ENCODE measurements at places on chromosomes 2 and 18.

DNA sequence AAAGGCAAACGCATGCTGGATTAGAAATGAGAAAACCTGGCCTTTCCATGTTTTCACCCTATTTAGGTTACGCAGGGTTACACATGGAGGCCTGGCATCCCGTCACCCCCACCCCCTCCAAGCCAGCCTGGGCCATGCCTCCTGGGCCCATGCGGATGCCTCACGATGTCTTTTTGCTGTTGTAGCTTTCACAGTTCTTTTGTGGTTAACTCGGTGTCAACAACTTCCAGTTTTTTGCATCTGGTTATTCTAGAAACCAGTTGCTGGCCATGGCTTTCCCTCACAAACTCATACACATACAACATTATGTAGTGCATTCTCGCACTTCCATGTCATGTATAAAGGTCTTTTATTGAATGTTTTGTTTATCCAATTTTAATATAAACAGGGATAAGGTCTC is 204.9 kb upstream of the PXDN start:
- DNase-seq = no peak

DNA sequence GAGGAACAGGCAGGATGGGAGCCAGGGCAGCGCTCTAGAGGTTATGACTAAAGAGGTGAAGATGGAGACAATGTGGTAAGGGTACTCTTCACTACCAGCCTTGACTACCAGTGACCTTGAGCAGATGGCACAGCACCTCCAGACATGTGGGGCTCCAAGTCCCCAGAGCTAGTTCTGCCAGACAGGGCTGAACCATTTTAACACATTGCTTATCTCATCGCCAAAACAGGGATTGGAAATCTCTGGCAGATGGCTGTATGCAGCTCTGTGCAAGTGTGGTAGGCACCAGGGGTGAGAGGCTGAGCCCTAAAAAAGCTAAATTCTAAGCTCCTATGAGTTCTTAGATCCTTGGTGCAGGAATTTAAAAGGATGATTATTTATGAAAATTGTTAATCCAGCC is 41.3 kb downstream of the FSHR start:
- DNase-seq = no peak

GRCh38 chr2:75577280-75577679 is 16.5 kb upstream of the EVA1A start:
- no peak for DNase-seq

- peak; percentile 9 for DNase-seq
These were observed 1094.7 kb upstream of the DDX18 start for GRCh38 chr2:116719836-116720235.

- DNase-seq = no peak
These were observed 12.7 kb upstream of the MAPRE2 start for GRCh38 chr18:35028536-35028935.

DNA sequence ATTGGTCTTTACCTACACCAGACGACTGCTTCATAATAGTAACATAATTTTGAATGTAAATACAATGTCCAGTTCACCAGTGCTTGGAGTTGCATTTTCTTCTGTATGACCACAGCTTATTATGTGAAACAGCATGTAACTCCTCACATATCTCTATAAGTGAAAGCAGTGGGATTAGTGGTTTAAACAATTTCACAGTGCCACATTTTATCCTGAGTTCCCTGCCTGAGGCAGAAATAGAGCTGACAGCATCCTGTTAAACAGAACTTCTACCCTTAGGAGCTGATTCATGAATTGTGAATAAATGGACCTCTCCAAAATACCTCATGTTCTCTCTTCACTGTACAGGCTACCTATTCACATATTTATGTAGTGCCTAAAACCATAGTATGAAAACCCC is 542.3 kb upstream of the VWC2L start:
- DNase-seq = no peak

DNA sequence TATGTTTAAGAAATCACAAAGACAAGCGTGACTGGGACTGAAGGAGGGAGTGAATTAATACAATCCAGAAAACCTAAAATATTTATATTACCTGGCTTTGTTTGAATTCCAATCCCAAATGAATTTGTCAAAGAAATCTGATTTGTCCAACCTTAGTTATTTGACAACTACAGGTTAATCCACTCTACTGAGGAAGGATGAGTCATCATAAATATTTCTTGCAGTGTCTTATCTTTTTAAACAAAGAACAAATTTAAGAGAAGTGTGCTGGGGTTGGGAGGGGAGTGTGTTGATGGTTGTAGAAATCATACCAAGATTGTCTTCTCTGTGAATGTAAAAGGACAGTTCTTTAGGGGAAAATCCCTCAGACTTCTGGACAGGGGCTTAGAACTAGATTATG is 1106.3 kb upstream of the SLC39A10 start:
- no peak for DNase-seq

DNA sequence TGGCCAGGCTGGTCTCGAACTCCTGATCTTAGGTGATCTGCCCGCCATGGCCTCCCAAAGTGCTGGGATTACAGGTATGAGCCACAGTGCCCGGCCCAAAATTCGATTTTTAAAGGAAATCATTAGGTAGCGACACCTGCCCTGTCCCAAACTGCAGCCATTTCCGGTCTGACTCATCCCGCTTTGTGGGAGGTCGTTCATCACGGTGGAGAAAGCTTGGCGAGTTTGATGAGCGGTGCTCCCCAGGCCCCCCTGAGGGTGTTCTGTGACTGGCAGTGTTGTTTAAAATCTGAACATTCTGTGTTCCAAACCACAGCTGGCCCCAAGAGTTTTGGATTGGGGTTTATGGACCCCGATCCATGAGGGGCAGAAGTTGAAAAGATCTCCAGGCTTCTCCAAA is 53.0 kb upstream of the GLI2 start:
- DNase-seq = no peak

DNA sequence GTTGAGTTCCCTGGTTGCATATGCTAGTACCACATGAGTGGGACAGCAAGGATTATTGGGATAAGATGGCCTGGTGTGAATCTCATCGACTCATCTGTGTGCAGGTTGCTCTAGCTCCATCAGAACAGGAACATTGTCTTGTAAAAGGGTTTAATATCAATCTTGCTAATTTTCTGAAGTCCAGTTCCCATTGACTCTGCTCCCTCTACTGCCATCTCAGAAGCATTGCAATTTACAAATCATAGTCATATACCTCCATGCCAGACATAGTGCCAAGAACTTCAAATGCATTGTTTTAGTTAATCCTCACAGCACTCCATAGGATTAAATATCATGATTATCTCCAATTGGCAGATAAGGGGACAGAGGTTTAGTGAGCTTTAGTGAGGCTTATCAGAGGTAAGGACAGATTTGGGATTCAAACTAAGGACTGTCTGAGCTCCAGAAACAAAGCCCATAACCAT is 4.8 kb upstream of the STAT4 start:
- DNase-seq = peak; percentile 59

DNA sequence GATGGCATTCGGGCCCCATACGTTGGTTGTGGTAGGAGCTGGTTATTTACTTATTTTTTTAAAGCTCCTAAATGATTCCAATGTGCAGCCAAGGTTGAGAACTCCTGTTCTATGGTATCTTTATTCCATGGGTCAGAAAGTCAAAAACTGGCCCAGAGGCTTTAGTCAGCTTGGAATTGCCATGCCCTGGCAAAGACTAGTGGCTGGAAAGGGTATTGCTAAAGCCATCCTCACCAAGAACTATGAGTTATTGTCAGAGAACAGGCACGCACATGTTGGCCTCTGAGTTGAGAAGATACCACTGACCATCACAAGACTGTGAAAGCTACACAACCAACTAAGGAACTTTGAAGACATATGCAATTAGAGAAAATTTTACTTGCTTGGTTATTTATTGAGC is 47.9 kb upstream of the ACMSD start:
- DNase-seq = no peak

- no peak for DNase-seq
These were observed 23.5 kb downstream of the TMEM37 start for GRCh38 chr2:119455066-119455718.

DNA sequence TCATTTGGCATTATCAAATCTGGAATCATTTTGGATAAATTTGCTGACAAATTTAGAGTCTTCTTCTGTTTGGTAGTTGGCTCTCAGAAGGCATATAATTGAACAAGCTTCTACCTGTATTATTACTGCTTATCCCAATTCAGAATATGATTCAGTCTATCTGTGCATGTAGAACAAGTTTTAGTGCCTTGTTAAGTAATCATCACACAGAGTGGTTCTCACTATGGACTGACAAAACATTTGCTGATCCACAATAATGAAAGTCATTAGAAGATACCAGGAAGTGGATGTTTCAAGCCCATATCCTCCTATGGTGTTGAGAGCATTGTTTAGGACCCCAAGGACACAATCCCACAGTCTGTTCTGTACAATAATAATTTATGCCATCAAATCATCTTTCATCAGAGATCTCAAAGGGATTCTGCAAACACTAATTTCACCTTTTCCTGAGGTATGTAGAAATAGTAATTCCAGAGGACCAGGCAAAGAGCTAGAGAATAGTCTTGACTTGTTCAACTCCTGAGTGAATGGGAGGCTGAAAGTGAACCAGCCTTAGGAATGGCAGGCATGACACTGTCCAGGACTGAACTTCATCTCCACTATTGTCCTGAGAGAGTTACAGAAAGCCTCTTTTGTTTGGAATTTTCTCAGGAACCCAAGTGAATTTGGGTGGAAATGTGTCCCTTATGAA is 29.6 kb upstream of the DSC1 start:
- DNase-seq = no peak

- no peak for DNase-seq
These were observed 116.7 kb upstream of the AGAP1 start for GRCh38 chr2:235377176-235377575.

- DNase-seq = no peak
These were observed 18.7 kb downstream of the C2orf92 start for GRCh38 chr2:97688062-97688827.

GRCh38 chr2:169286624-169287231 is 75.6 kb downstream of the LRP2 start:
- no peak for DNase-seq

DNA sequence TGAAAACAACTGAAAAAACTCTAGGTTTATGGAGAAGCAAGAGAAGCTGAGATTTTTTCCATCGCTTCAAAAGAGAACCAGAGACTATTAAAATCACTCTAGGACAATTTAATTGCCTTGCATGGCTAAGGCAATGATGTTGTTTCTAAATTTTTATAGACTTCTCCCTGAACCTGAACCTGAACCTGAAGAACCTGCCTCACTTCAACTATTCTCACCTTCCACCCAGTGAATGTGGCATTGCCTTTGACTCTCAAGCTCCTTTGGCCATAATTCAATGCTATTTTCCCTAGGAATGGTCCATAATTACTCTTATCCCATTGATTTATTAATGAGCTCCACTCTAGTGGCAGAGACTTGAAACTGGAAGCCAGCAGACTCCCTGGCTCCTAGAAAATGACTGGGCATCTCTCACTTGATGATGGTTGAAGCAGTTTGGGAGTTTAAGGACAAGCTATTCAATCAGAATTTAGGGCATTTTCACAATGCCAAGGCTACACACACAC is 303.8 kb upstream of the UBE2E3 start:
- no peak for DNase-seq

- DNase-seq = peak; percentile 4
These were observed 26.9 kb upstream of the KCTD1 start for GRCh38 chr18:26574958-26575864.

DNA sequence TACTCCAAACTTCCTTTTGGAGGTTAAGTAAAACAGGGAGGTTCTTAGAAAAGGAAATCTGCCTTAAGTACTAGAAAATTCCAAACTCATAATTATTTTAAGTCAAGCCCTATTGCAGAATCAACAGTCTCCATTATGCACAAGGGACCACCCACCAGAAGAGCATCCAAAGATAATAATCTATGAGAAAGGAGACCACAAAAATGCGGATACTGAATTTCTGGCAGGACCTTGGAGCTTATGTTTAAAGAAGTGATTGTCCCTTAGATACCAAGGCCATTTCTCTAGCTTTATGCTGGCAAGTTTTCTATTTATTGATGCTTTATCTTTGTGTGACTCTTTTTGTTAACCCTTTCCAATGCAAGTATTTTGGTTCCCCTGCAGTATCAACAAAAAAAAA is 404.0 kb upstream of the MMADHC start:
- DNase-seq = no peak

DNA sequence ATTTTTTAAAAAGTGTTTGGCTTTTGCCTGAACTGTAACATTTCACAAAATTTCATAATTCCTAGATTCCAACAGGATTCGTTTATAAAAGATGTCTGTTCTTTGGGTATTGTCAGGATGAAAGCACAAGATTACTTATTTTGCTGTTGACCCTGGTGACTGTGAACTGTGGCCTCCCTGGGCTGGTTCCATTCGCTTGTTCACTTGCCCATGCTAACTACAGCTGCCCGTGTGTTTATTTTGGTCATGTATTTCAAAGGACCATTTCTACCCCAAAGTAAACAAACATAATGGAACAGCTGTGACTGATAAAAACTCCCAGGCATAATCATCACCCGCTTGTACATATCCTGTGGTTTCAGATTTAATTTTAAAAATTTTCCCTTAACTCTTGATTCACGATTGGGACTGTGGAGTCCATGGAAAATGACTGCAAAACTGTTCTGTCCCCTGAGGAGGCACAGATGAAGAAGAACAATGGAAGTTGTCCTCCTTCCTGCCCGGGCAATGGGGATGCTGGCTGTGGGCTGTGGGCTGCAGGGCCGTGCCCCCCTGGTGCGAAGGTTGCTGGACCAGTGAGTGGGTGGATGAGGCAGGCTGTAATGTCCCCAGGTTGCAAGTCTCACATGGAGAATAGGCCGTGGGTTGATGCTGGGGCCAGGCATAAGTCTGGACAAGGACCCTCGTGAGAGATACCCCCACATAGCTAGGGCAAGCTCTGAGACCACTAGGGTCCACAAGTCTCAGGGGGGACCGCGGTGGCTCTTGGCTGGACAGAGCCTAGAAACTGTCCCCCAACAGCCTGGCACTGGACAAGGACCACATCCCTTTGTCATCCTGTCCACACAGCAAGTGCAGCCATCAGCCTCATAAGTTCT is 28.9 kb upstream of the HDAC4 start:
- peak; percentile 8 for DNase-seq

DNA sequence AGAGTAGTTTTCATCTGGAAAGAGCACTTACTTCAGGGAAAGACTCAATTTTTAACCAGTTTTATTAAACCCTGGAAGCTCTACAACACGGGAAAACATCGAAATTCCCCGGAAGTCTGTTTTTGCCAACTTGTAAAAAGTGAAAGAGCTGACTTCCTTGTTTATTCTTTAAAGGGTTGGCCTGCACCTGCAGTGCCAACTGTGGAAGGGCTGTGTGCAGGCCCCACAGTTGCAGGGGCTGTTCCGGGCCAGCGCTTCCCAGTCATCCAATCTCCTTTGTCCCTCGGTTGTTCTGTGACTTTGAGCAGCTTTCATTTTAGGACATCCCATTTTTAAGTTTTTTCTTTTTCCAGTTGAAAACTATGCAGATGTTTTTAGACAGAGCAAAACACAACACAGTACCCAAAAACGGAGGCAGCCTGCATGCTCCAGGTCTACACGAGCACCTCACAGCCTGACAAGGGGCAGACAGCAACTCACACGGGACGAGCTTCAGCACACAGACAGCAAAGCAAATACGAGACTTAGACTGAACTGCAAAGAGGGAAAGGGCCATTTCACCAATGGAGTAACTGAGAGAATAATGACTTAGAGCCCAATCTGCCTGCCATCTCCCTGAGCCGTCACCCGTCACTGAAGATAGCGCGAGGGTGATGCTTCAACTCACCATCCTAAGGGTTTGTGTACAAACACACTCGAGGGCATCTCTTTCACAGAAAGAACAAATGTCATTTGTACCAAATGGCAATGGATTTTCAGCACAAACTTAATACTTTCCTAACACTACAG is 70.6 kb downstream of the EMILIN2 start:
- DNase-seq = no peak

GRCh38 chr18:75179819-75180600 is 28.9 kb downstream of the PTGR3 start:
- no peak for DNase-seq

GRCh38 chr18:32920796-32921787 is 148.3 kb upstream of the KLHL14 start:
- peak; percentile 92 for DNase-seq

Measured in fibroblast of the conjunctiva (primary cell).